ENCODE measurements at places on chromosomes 4 and X.

GRCh38 chr4:110508827-110509710 is 33.1 kb downstream of the ENPEP start:
- no peak for DNase-seq

- no peak for DNase-seq
These were observed 75.4 kb upstream of the PRPS1 start for GRCh38 chrX:107552930-107553329.

DNA sequence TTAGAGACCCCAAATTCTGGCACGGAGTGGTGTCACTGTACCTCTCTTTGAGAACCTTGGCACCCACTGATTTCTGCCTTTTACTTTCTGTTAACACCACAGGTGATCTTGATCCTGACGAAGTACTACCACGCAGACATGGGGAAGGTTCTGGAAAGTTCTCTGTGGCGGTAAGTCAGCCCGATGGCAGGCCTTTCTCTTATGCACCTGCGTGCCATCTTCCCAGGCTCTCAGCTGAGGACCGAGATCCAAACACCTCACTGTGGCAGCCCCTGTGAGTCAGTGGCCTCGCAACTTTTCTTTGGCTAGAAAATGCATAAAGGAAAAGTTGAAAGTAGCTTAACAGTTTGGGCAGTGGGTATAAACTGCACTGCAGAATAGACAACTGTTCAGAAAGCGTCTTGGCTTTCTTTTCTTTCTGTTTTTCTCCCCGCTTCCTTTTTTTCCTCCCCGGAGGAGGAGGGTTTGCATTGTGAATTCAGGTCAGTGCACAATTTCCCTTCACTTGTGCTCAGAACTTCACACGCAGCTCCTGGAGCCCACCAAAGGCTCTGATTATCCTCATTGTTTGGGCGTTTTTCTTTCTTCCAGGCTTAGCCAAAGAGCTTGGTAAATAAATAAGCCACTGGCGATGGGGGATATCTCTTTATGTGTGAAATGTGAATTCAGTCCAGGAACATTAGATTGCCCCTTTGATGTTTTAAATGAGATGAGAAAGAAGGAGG is 38.4 kb downstream of the PSAPL1 start:
- no peak for DNase-seq

GRCh38 chr4:102430461-102430910 is 70.7 kb upstream of the NFKB1 start:
- DNase-seq = no peak

- peak; percentile 1 for DNase-seq
These were observed 64.8 kb downstream of the GLRA3 start for GRCh38 chr4:174764105-174764729.

DNA sequence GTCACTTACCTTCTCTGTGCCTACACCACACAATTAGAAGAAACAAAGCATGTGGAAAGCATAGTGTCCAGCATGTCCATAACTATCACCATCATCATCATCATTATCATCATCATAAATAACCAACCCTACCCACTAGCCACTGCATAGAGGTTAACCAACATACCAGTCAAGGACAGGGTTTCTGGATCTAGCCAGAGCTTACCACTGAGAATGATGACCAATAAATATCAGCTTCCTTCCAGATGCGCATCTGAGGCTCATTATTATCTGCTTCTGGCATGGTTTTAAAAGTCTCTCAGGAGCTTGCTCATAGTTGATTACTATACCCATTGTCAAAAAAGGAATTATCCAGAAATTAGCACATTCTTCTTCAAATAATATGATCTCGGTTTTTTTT is 25.5 kb upstream of the MYOZ2 start:
- no peak for DNase-seq

- no peak for DNase-seq
These were observed 129.6 kb upstream of the HCCS start for GRCh38 chrX:10981506-10981905.

- DNase-seq = no peak
These were observed 2.7 kb downstream of the PAICS start for GRCh38 chr4:56438766-56439165.

DNA sequence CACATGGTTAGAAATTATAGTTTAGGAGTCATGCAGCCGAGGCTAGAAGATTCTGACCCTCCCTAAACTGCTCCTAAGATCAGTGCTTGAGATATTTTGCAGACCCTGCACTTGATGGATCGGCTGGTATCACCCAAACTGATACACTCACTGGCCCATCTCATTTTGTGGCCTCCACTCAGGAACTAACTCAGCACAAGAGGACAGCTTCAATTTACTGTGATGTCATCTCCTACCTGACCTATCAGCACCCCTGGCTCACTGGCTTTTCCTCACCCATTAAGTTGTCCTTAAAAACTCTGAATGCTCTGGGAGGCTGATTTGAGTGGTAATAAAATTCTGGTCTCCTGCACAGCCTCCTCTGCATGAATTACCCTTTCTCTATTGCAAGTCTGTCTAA is 450.9 kb downstream of the PCDH10 start:
- DNase-seq = no peak

Measured in GM19239 (cell line).